Activated T-helper 2 cell treated with anti-CD3 and anti-CD28 coated beads, Interferon-gamma antibody, Interleukin-2, Interleukin-4, amounts not matched to agents 10 μg/mL and 5 μg/mL and 100 μg/mL, durations not matched to agents 14 hours and 24 hours and 36 hours (primary cell): ENCODE measurements at places on chromosomes 7 and 10.
A peak's percentile ranks its signal among the peaks of the same experiment; 100 is the strongest.

GRCh38 chr7:22435720-22436119, 64.3 kb downstream of the STEAP1B start:
- no peak for DNase-seq

- no peak for DNase-seq
Measured at GRCh38 chr7:5869691-5870090, 10.9 kb upstream of the OCM start.

DNA sequence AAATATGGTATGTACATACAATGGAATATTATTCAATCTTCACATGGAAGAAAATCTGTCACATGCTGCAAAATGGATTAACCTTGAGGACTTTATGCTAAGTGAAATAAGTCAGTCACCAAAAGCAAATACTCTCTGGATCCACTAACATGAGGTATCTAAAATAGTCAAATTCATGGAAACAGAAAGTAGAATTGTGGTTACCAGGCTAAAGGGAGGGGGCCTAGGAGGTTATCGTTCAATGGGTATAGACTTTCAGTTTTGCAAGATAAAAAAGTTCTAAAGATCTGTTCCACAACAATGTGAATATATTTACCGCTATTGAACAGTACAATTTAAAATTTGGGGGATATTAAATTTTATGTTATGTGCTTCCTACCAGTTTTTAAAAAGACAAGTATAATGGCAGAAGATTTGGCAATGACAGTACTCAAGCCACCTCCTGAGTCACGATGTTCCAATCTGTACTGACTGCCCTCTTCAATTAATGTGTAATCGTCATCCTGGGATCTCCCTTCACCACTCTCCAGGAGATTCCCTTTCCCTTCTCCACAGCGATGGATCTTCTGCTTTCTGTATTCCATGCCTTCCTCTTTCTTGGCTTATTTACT, 32.3 kb upstream of the IL6 start:
- DNase-seq: no peak

GRCh38 chr7:137360087-137360679, 16.6 kb upstream of the PTN start:
- no peak for DNase-seq

- no peak for DNase-seq
Measured at GRCh38 chr10:126199221-126199998, 188.9 kb downstream of the ADAM12 start.

DNA sequence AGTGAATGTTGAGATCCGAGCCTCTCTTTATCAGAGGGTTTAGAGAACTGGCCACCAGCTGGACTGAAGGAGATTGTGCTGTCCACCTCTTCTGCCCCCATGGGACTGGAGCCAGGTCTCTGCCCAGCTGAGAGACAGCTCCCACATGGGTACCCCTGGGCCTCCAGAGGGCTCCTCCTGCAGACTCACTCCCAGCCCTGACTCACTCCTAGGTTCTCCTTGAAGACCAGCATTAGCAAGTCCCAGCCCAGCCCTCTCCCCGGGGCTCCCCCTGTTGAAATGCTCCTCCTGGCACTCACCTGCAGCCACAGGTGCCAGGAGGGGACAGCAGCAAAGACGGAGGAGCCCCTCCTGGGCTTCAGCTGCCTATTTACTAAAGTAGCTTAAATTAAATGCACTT, 126.9 kb downstream of the CXCL12 start:
- no peak for DNase-seq

DNA sequence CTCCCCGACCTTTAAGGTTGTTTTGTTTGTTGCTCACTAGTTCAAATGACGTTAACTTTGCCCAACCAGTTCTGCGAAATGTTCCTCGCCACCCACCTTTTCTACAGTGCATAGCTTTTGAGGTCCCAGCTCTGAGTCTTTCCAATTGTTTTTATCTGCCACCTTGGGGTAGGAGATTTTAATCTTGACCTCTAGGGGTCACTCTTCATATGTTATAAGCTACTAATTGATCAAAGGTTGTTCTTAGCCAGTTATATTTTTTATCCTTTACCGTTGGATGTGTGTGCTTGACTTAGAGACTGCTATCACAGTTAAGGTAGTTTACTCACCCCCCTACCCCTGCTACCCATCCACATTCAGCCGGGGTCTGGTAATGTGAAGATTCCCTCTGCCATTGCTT, 372.4 kb downstream of the SUGCT start:
- DNase-seq: no peak

GRCh38 chr7:33841705-33842129, 63.6 kb upstream of the BMPER start:
- no peak for DNase-seq

DNA sequence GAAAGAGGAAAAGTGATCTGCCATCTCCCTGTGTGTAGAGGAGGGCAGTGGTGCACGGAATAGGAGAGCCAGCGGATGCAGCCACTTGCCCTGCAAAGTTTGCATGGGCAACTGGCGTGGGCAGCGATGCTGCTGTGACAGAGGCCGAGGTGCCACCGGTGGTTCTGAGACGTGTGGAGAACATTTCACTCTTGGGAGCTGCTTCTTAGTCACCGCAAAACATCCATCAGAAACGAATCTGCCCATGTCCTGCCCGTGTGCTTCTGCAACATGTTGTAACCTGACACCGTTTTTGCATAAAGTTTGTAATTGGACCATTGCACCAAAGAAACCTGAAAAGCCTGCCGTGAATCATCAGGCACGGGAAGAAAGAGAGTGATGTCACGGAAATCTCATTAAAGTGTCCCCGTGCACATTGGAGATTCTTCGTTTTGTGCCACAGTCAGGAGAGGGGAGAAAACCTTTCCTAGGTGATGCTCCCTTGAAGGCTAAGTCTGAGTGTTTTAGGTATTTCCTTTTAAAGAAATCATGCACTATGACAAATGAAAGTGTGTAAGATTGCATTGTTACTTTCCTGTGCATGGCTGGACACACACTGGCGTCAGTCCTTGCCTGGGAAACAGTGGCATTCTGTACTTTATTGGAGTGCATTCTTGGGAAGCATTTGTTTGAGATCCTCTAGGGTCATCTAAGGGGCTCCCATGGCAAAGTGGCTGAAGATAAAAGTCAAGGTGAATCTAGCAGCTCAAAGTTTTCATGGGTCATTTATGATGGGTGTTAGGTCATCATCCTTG, 302.6 kb downstream of the KLF6 start:
- no peak for DNase-seq

- DNase-seq: no peak
Measured at GRCh38 chr7:42831718-42832522, 80.0 kb downstream of the C7orf25 start.

- peak; percentile 16 for DNase-seq
Measured at GRCh38 chr10:18582803-18583202, 68.6 kb downstream of the NSUN6 start.

DNA sequence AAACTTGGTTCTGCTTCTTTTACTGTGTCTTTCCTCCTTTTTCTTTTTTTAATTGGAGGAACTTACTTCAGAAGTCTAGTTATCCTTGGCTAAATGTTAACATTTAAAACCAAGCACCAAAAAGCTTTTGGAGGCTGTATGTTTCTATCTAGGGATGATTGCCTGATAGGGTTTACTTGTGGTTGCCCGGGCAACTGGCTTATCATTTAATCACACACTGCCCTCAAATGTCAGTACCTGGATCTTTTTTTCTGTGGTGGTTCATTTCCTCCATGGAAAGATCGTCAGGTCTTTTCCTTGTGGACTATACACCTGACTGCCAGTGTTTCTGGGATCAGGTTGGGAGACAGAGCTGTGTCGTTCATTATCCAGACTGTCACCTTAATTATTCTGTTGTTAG, 173.2 kb downstream of the WNT2 start:
- DNase-seq: no peak

- DNase-seq: no peak
Measured at GRCh38 chr10:5958675-5959074, 18.7 kb downstream of the IL15RA start.
